ENCODE measurements at places on chromosomes 7 and 10.

GRCh38 chr10:115665549-115665948, 572.4 kb downstream of the ATRNL1 start:
- no peak for DNase-seq

- no peak for DNase-seq
These were observed 214.5 kb downstream of the NSUN6 start for GRCh38 chr10:18436902-18437301.

DNA sequence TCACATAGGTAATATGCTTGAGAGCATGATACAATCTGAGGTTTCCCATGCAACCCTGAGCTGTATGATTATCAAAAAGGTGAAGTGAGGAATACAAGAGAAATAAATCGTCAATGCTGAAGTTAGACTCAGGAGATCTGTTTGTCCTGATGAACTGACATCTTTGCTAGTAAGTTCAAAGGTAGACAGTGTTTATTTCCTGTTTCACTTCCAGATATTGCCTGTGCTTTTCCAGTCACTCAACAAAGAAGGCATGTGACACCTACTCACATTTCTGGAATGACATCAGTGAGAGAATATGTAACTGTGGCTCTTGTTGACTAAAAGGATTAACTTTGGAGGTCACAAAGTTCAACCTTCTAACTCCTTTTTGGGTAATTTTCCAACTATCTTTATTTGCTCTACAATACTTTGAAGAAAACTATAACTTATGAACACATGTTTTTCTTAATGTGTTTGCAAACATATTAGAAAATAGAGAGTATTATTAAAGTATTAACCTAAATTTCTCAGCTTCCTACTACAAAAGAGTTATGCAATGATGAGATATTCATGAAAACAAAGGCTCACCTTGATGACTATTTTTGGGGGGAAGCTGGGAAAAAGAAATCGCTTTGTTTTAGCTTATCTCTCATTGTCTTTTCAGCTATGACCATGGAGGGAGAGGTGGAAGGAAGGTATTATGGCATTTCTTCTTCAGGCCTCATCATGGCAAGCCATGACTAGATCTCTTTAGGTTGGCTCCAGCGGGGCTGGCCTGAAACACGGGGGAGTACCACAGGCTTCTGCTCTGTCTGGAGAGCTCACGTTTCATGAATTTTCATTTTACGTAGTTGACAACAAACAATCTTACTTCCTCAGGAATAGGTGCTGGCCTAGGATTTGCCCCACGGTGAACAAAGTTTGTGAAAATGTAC, 214.7 kb upstream of the SLC26A5 start:
- DNase-seq: peak; percentile 64

DNA sequence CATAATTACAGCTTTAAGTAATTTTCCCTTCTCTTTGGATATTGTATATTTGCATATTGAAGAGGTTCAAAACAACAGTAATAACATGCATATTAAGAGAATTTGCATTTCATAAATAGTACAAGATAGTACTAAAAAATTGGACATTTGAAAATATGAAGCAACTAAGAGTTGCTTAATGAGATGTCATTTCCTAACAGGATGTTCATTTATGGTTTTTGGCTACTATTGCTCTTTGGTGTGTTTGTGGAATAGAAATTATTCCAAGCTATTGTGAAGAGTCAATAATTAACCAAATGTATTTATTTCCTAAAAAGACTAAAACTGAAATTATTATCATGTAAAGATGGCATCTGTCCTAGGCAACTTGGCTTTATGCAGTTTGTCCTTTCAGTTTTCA, 4.1 kb upstream of the SGCE start:
- DNase-seq: no peak
